ENCODE measurements at places on chromosomes 16 and 17.

DNA sequence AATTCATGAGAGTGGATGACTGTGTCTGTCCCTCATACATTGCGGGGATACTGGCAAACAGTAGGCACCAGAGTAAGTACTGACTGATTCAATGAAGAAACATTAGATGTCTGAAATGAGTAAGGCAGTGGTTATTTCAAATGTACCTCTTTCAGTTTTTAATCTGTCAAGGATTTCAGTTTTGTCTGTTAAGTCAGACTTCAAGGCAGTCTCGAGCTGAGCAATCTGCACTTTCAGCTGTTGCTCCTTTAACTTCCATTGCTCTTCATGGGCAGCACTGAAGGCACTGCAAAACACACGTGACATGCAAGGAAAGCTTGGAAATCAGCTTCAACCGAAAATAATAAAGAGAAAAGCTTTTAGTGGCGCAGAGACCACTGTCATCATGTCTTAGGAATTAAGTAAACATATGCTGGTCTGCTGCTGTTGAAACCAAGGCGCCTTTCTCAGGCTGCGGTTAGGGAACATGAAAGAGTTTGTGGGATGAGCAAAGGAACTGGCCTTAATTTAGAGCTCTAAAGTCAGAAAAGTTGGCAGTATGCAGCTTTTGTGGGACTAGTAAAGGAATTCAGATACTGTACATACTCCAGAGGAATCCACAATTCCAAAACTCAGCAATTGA is 38.8 kb downstream of the RPGRIP1L start:
- no peak for DNase-seq

GRCh38 chr17:67294451-67295199 is 49.6 kb upstream of the HELZ start:
- no peak for DNase-seq

DNA sequence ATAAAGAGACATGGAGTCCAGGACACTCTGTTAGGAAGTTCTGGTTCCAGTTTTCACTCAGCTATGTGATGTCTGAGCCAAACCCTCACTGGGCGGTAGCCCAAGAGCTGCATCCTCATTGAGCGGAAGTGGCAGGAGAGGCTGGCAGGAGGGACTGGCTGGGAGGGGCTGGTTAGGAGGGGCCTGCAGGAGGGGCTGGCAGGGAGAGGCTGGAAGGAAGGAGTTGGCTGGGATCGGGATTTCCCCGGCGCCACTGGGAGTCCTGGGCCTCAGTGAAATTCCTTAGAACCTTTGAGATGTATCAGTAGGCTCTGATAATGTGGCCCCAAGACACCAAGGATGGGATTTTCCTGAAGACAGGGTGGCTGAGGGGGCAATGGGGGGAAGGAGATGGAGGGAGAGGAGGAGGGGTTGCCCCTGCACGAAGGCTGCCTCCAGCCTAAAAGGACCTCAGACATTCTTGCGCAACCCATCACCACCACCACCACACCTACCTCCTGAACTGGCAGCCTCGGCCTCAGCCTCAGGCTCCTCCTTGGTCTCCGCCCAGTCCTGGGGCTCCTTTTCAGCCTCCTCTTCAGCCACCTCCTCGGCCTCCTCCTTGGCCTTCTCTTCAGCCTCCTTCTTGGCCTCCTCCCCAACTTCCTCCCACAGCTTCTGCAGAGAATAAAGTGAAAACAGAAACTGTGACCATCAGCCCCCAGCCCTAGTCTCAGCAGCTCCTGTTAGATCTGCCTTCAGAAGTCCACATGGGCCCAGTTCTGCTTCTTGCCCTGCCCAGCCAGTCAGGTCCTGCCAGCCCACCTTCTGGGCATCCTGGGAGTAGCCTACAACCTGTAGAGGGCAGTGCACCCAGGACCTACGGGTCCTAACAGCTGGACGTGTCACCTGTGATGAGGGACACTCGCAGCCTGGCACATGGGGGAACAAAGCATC is 31.7 kb downstream of the CNGB1 start:
- DNase-seq = no peak

GRCh38 chr17:32348483-32348800 is 1.5 kb upstream of the ZNF207 start:
- DNase-seq = no peak

All from endothelial cell (in vitro differentiated cells).